ENCODE measurements at places on chromosomes 1 and 21. TPM values are rescaled to one million over a fixed set of nuclear protein-coding genes. Genes with fewer than 3 reads are reported as not detected.

Gene IL19
- total RNA-seq = not detected

Gene PDE9A
- total RNA-seq = 57.0 TPM

GRCh38 chr1:99956755-99957154 is 13.0 kb upstream of the SLC35A3 start:
- peak overlapping the region; percentile 69 for H3K27ac ChIP-seq
- H3K27me3 ChIP-seq = no peaks in the 10 kb centered on the region
- peaks cover 6% of the 10 kb centered on the region for H3K4me1 ChIP-seq
- H3K4me3 ChIP-seq = no peak overlapping the region
- H3K36me3 ChIP-seq = no peaks in the 10 kb centered on the region
- DNase-seq = no peak

- H3K4me3 ChIP-seq = no peak overlapping the region
- no peak overlapping the region for H3K27ac ChIP-seq
- DNase-seq = no peak
- H3K36me3 ChIP-seq = peaks cover 1% of the 10 kb centered on the region
Observed at GRCh38 chr21:10430005-10430404, 91.4 kb upstream of the TPTE start.

DNA sequence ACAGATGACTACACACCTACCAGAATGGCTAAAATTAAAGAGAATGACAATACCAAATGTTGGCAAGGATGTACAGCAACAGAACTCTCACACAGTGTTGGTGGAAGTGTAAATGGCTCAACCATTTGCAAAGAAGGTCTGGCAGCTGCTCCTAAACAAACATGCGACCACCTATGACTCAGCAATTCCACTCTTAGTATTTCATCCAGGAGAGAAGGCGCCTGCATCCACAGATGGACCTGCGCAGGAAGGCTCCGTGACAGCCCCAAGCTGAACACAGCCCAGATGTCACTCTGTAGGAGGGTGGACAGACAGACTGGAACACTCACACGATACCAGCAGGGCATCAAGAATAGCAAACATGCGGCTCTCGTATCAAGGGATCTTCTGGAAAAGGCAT is 6.7 kb downstream of the PTTG1IP start:
- H3K36me3 ChIP-seq = peaks cover 4% of the 10 kb centered on the region
- DNase-seq = no peak
- peak overlapping the region; percentile 48 for H3K4me3 ChIP-seq

DNA sequence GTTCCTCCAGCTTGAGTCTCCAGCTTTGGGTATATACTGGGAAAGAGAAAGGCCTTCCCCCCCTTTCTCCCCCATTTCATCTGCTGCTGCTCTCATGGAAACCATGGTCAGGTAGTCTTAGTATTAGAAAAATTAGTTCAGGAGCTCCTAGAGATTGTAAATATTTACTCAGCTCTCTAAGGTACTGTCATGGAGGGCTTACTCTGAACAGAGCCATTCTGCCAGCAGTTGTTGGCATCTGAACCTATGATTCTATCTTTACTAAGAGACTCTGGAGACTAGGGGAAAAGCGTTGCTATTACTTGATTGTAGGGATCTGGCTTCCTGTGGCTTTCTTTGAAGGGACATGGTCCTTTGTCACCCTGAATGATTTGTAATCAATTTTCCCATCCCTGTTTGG is 6.1 kb downstream of the INTS3 start:
- H3K4me3 ChIP-seq = peak overlapping the region; percentile 16
- peak overlapping the region; percentile 78 for H3K27ac ChIP-seq
- no peak for DNase-seq
- H3K27me3 ChIP-seq = no peaks in the 10 kb centered on the region
- peaks cover 11% of the 10 kb centered on the region for H3K36me3 ChIP-seq

GRCh38 chr1:43421976-43422750 is 31.6 kb downstream of the HYI start:
- H3K4me1 ChIP-seq = no peaks in the 10 kb centered on the region
- H3K4me3 ChIP-seq = no peak overlapping the region
- no peak overlapping the region for H3K27ac ChIP-seq

Gene RCSD1
- total RNA-seq = 0.22 TPM

Gene SLC1A7
- not detected for total RNA-seq

Gene FCAMR
- total RNA-seq = not detected

Gene VASH2
- total RNA-seq = 15.8 TPM

Gene ZNF695
- 15.1 TPM for total RNA-seq

Gene ARHGAP29
- total RNA-seq = 15.2 TPM

Gene REN
- total RNA-seq = not detected

DNA sequence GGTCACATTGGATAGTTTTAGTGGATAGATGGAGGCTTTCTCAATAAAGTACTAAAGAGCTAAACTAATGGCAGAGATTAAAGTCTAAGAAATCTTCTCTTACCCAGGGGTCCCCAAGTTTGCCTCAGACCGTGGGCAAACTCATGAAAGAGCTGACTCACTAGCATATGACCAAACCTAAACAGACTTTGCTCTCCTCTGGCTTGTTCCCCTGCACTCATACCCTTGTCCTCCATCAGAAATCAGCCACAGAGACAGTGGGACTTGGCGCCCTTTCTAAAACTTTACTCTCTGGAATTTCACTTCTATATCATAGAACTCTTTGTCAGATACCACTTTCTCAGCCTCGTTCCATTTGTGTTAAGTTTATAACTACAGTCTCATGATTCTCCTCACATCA is 17.0 kb upstream of the HSD3B2 start:
- no peaks in the 10 kb centered on the region for H3K4me1 ChIP-seq
- no peaks in the 10 kb centered on the region for H3K36me3 ChIP-seq
- no peak overlapping the region for H3K4me3 ChIP-seq
- H3K27me3 ChIP-seq = peaks cover 3% of the 10 kb centered on the region
- H3K27ac ChIP-seq = no peak overlapping the region

- H3K36me3 ChIP-seq = no peaks in the 10 kb centered on the region
- DNase-seq = no peak
- peaks cover 2% of the 10 kb centered on the region for H3K4me1 ChIP-seq
- no peak overlapping the region for H3K4me3 ChIP-seq
- peaks cover 26% of the 10 kb centered on the region for H3K27me3 ChIP-seq
Observed at GRCh38 chr21:44753357-44753756, 42.0 kb upstream of the TSPEAR start.

GRCh38 chr1:60171801-60172200 is 98.2 kb upstream of the C1orf87 start:
- H3K27ac ChIP-seq = no peak overlapping the region
- no peak for DNase-seq
- H3K27me3 ChIP-seq = peaks cover 6% of the 10 kb centered on the region
- H3K4me1 ChIP-seq = no peaks in the 10 kb centered on the region
